ENCODE measurements at places on chromosomes 16 and 17.

GRCh38 chr17:55492781-55493341 lies 18.4 kb downstream of the SMIM36 start:
- no peak for ATAC-seq

DNA sequence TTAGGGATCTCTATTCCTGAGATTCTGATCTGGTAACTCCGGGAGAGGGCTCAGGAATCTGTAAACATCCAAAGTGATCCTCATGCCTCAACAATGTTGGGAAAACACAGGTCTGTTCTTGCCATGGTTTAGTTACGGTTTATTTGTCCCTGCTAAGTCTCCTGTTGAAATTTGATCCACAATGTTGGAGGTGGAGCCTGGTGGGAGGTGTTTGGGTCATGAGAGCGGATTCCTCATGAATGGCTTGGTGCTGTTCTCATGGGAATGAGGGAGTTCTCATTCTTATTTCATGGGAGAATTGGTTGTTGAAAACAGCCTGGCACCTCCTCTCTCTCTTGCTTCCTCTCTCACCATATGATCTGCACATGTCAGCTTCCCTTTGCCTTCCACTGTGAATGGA lies 608.6 kb upstream of the GOT2 start:
- ATAC-seq = no peak

- ATAC-seq = no peak
Observed at GRCh38 chr17:69945698-69946185, 129.3 kb upstream of the KCNJ16 start.

DNA sequence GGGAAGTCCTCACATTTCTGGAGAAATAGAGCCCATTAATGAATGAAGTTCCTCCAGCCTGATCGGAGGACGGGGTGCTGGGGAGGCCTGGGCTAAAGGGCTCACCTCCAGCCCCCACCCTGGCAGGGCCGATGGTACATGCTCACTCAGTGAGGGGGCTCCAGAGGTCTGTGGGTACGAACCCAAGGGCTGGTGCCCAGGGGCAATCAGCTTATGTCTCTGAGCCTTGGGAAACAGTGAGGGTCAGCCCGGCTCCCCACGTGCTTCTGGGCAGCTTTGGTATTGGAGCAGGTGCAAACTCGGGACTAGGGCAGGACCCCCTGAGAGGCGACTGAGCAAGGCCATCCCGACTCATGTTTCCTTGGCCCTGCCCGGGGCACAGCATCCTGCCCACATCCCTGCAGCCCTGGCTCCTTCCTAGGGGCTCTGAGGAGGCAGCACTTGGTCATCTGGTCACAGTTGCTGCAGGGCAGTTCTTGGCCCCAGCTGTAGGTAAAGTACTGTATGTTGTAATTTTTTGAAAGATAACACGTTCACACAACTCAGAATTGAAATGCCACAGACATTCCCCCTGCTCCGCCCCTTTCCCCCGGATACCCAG lies 969 bp upstream of the CETP start:
- ATAC-seq = no peak

DNA sequence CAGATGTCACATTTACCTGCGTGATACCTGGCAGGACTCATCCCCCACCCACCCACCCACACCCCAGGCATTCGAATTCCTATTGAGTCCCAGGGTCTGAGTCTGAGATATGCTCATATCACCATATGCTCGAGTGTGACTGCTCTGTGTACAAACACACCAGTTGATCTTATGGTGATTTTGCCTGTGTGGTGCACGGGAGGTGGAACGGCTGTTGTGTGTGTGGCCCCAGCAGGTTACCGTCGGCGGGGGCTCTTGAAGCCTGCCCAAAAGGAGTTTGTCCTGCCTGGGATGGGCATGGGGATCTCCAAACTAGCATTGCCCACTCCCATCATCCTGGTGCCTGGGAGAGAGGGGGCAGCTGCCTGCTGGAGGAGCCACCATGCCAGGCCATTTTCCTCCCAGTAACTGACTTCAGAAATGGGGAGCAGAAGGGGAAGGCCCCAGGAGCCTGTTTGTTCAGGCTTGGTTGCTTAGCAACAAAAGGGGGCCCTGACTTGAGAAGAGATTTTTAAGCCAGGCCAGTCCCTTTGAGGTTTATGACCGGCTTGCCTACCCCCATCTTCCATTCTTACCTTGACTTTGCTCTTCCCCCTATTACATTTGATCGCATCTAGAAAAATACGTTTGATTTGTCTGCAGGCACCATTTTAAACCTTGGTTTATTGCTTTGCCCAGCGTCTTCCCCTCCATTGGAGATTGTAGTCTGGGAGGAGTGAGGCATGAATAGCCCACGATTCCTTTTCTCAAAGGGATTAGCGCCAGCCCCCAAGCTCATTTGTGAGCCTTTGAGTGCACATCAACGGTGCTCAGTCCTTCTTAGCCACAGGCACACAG lies 217.7 kb downstream of the CCDC182 start:
- ATAC-seq = no peak

GRCh38 chr17:40019140-40019991 lies 4.1 kb downstream of the CSF3 start:
- ATAC-seq = no peak

GRCh38 chr16:28923231-28923587 lies 1.8 kb downstream of the RABEP2 start:
- ATAC-seq = no peak

DNA sequence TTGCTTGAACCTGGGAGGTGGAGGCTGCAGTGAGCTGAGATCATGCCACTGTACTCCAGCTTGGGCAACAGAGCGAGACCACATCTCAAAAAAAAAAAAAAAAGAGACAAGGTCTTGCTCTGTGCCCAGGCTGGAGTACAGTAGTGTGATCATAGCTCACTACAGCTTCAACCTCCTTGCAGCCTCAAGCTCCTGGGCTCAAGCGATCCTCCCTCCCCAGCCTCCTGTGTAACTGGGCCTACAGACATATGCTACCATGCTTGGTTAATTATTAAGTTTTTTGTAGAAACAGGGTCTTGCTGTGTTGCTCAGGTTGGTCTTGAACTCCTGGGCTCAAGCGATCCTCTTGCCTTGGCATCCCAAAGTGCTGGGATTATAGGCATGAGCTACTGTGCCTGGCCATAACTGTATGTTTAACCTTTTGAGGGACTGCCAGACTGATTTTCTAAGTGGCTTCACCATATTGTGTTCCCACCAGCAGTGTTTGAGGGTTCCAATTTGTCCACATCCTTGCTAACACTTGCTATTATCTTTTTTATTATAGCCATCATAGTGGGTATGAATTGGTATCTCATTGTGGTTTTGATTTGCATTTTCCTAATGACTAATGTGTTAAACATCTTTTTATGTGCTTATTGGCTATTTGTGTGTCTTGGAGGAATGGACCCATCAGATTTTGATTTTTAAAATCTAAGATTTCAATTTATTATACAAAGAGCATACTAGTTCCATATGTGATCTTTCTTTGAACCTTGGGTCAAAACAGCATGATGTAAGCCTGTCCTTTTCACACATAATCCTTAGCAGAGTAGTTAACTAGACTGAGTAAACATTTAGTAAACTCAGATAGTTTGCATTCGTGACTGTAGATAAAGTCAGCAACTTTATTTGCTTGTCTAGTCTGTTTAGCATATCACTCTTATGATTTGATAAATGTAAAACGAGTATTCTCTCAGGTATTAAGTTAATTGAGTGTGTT lies 38.1 kb upstream of the KPNB1 start:
- no peak for ATAC-seq

DNA sequence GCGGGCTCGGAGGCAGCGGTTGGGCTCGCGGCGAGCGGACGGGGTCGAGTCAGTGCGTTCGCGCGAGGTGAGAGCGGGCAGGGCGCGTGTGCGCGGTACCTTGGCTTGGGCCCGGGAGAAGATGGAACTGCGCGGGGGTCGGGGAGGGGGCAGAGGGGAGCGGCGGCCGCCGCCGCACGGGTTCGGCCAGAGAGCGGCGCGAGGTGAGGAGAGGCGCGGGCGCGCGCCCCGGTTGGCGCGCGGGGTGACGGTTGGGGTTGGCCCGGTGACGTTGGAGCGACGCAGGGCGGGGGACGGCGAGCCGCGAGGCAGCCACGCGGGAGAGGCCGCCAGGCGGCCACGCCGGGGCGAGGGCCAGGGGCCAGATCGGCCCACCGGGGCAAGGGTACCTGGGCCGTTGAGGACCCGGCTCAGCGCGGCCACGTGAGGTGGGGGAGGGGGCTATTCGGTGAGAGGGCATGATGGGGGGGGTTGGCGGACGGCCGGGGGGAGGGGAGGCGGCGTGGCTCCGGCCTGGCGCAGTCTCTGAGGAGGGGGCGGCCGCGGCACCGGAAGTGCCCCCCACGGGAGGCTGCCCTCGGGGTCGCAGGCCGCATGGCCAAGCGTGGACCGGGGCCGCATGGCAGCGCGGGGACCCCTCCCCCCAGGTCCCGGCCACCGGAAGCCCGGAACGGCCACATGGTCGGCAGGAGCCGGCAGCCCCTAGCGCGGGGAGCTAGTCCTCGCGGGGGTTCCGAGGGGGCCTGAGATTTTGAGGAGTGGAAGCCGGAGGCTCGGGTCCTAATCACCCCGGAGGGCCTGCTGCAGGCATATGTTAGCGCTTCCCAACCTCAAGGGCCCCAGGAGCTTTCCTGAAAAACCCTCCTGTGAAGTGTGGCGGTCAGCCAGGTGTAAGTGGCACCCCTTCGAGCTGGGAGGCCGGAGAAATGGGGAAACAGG lies 527 bp downstream of the EIF5A start:
- ATAC-seq = peak; percentile 43

DNA sequence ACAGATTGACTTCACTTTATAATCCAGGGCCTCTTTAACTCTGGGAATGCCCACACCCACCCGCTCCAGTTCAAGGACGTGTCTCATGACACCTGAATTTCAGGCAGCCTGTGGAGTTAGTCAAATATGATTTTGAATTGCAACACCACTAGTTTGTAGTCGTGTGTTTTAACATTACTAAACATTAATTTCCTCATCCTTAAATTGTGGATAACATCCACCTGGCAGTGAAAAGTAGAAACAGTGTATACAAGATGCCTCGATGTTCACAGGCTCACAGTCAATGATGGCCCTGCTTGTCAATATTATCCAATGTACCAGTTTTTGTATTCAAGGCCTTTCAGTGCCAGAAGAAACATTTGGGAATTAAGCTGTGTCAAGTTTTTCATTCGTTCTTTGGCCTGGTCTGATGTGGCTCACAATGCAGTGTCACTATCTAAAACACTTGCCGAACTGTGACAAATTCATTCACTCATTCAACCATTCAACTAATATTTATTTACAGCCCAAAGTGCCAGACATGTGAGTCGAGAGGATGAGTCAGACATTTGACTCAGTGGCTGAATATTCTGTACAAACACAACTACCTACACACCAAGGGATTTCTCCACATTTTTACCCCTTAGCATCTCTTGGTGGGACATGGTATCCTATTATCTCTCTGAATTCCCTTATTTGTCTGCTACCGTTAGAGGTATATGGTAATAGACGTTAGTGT lies 1.4 kb downstream of the MEIOB start:
- ATAC-seq = no peak

- ATAC-seq = peak; percentile 24
Observed at GRCh38 chr16:1275791-1276579, 20.1 kb downstream of the TPSD1 start.

GRCh38 chr16:76276745-76277438 lies at the start of gene CNTNAP4:
CNTNAP4 (plus strand) TSS chr16:76277401; CDS start chr16:76277663, 262 bp downstream.
- no peak for ATAC-seq

DNA sequence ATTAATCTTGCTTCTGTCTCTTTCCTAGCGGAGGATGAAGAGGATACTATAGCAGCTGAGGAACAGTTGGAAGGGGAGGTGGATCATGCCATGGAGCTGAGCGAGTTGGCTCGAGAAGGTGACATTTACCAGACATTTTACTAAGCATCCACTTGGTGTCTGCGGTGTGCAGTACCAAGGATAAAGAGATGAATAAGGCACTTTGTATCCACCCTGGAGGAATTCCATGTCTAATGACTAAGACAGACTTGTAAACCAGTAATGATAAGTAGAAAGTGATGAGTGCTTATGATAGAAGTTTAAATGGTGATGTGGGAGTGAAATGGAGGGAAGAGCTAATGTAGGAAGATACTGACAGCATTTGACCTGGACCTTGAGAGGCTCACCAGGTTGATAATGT lies 12.0 kb downstream of the SRCAP start:
- ATAC-seq = no peak

- no peak for ATAC-seq
Observed at GRCh38 chr17:43396491-43397060, 2.2 kb upstream of the ARL4D start.

DNA sequence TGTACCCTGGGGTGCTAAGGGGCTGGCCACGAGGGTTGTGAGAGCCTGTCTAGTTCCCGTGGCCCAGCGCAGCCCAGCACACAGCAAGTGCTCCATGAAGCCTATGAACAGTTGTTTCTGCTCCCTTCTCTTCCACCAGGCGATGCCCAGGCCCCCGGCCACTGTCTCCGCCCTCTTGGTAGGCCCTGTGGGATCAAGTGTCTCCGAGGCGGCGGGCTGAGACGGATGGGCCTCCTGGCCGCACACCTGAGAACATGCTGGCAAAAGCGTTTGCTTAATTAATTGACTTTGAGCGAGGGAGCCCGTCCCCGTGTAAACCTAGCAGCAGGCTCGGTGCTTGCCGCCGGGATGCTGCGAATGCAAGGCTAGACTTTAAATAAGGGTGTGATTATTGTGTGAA lies 129.7 kb upstream of the GSE1 start:
- ATAC-seq = no peak

- ATAC-seq = no peak
Observed at GRCh38 chr16:10126686-10127085, 55.5 kb downstream of the GRIN2A start.

GRCh38 chr17:55577687-55578086 lies 66.4 kb upstream of the SMIM36 start:
- peak; percentile 59 for ATAC-seq

GRCh38 chr17:74678541-74678940 lies 34.2 kb downstream of the CD300LF start:
- no peak for ATAC-seq

DNA sequence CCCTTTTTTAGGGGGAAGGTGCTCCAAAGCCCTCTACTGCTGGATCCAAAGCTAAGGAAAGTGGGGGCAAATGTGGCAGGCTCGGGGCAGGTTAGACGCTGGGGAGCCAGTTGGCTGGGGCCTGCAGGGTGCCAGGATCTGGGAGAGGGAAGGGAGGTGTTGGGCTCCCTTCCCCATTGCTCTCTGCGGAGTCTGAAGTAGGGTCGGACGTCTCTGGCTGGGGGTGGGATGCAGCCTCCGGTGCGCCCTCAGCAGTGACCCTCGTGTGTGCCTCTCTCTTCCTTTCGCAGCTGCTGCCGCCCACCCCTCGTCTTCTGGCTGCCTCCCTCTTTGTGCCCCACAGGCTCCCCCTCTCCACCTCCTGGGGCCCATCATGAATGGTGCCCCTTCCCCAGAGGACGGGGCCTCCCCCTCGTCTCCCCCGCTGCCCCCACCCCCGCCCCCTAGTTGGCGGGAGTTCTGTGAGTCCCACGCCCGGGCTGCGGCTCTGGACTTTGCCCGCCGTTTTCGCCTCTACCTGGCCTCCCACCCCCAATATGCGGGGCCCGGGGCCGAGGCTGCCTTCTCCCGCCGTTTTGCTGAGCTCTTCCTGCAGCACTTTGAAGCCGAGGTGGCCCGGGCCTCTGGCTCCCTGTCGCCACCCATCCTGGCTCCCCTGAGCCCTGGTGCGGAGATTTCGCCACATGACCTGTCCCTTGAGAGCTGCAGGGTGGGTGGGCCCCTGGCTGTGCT lies 2.2 kb downstream of the SH2B1 start:
- no peak for ATAC-seq

Measured in stimulated activated memory B cell treated with anti-CD40 and anti-IgM and Interleukin-4, amounts not matched to agents 10 μg/mL and 1 μg/mL and 100 μg/mL, for 72 hours (primary cell).